ENCODE measurements at places on chromosomes 12 and 14. TPM values are rescaled to one million over a fixed set of nuclear protein-coding genes. Genes with fewer than 3 reads are reported as not detected.

RNF212B gene
- polyA plus RNA-seq, result not detected

KRT5 gene
- polyA plus RNA-seq, result not detected

SRRM4 gene
- 4.1 TPM for polyA plus RNA-seq

TMEM132D gene
- polyA plus RNA-seq, result not detected
